Activated T-helper 1 cell treated with anti-CD3 and anti-CD28 coated beads, Interleukin-12 subunit alpha, Interleukin-12 subunit beta, Interleukin-2, Interleukin-4 antibody, amounts not matched to agents 30 ng/mL and 10 ng/mL and 1 ng/mL, durations not matched to agents 14 hours and 24 hours and 36 hours (primary cell): ENCODE measurements at places on chromosomes 5 and 9. TPM values are rescaled to one million over a fixed set of nuclear protein-coding genes. Genes with fewer than 3 reads are reported as not detected.

CCNI2 gene
- total RNA-seq: 52.5 and 55.6 TPM in 2 replicates

IFNA21 gene
- total RNA-seq: not detected in 2 replicates

ROPN1L gene
- 0.16 and 0.20 TPM in 2 replicates for total RNA-seq

PCDHGA1 gene
- 0.10 TPM in 2 replicates for total RNA-seq

STING1 gene
- total RNA-seq: 213 and 226 TPM in 2 replicates

NUTM2F gene
- not detected in 2 replicates for total RNA-seq

ACOT12 gene
- not detected in 2 replicates for total RNA-seq

PCDHA10 gene
- not detected in 2 replicates for total RNA-seq

FCN1 gene
- not detected in 2 replicates for total RNA-seq

SLC34A1 gene
- total RNA-seq: 0.26 TPM in 1 of 2 replicates, not detected in the other
